Tibial nerve (tissue), 4 donors: ENCODE measurements at places on chromosomes 2 and 18. TPM values are rescaled to one million over a fixed set of nuclear protein-coding genes. Genes with fewer than 3 reads are reported as not detected.

EN1 gene
- total RNA-seq = 0.78 TPM

M1AP gene
- 0.21 TPM for total RNA-seq

MYOM1 gene
- total RNA-seq = 8.1 TPM

- no peaks in the 10 kb centered on the region for H3K4me1 ChIP-seq
- no peaks in the 10 kb centered on the region for H3K27me3 ChIP-seq
- no peaks in the 10 kb centered on the region for H3K36me3 ChIP-seq
- no peak overlapping the region for H3K4me3 ChIP-seq
Measured at GRCh38 chr18:8928847-8929780, 173.4 kb upstream of the NDUFV2 start.

GRCh38 chr2:220168891-220169546, 541.6 kb downstream of the SLC4A3 start:
- DNase-seq = no peak
- H3K27me3 ChIP-seq = no peaks in the 10 kb centered on the region
- no peaks in the 10 kb centered on the region for H3K36me3 ChIP-seq
- H3K4me3 ChIP-seq = no peak overlapping the region
- no peak overlapping the region for H3K27ac ChIP-seq

GRCh38 chr2:43279317-43279840, 53.0 kb upstream of the ZFP36L2 start:
- peaks cover 46% of the 10 kb centered on the region for H3K36me3 ChIP-seq
- H3K27ac ChIP-seq = no peak overlapping the region
- peaks cover 34% of the 10 kb centered on the region for H3K4me1 ChIP-seq
- H3K27me3 ChIP-seq = no peaks in the 10 kb centered on the region

- H3K4me3 ChIP-seq = no peak overlapping the region
- peak overlapping the region; percentile 50 for H3K27ac ChIP-seq
- DNase-seq = no peak
- no peaks in the 10 kb centered on the region for H3K36me3 ChIP-seq
- H3K4me1 ChIP-seq = no peaks in the 10 kb centered on the region
Measured at GRCh38 chr2:143514413-143514812, 385.2 kb downstream of the ARHGAP15 start.

DNA sequence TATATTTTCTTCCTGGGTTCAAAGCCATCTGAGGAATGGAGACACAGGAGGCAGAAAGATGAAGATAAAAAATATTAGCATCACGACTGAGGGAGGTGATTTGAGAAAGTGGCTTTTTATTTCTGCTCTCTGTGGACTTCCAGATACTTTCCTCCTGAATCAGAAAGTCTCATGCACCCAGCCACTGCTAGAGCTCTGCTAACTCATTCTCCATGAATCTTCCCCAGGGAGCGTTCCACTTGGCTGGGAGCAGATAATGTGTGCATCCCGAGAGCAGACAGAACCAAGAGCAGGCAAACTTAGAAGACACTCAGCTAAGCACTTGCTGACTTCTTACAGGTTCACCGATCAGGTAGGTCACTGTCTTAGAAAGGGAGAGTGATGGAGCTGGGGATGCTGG, 264.1 kb upstream of the THUMPD2 start:
- H3K4me3 ChIP-seq = no peak overlapping the region
- H3K36me3 ChIP-seq = no peaks in the 10 kb centered on the region
- H3K27me3 ChIP-seq = no peaks in the 10 kb centered on the region
- no peaks in the 10 kb centered on the region for H3K4me1 ChIP-seq
- no peak for DNase-seq
